Cerebellar nuclear complex (tissue), 1 donor: ENCODE measurements at places on chromosomes 3 and 15.

DNA sequence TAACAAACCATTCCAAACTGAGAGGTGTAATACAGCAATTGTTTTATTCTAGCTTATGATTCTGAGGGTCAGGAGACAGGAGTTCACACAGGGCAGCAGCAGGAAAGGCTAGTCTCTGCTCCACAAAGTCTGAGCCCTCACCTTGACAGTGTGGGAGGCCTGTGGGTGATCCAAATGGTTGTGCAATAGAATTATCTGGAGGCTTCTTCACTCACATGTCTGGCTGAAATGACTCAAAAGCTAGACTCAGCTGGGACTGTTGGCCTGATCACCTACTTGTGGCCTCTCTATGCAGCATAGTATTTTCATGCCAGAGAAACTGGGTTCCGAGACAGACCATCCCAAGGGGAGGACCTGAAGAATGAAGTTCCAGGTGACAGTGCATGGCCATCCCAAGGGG is 233.9 kb upstream of the UBE2E2 start:
- DNase-seq, result no peak

- DNase-seq, result no peak
These were observed 1105.9 kb downstream of the NAALADL2 start for GRCh38 chr3:175965036-175965435.

- no peak for DNase-seq
These were observed 154.3 kb downstream of the PLCL2 start for GRCh38 chr3:17038900-17039553.

DNA sequence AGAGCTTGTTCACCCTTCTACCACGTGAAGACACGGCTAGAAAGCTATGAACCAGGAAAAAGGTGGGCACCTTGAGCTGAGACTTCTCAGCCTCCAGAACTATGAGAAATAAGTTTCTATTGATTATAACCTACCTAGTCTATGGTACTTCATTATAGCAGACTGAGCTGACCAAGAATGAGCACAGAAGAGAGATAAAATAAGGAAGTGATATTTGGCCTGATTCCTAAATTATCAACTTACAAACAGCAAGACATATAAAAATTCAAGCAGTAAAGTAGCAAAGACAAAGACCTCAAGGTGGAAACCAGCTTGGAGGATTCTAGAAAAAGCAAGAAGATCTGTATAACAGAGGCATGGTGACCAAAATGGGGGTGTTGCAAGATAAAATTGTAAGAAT is 63.9 kb upstream of the OSTN start:
- no peak for DNase-seq

DNA sequence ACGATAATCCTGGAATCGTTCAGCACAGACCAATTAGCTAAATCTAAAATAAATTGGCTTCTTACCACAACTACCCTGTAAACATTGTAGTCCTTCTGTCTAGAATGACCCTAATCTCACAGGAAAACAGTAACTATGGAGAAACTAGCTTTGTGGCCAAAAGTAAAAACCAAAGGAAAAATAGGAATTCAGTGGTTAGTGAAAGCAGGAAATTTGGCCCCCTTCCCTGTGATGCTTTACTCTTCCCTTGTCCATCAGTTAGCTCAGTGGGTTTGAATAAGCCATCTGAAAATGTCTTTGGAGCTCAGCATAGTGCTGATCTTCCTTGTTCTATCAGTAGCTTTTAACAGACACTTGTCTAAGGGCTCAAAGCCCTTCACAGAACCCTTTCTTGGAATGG is 1.6 kb downstream of the NMD3 start:
- DNase-seq, result no peak

- no peak for DNase-seq
These were observed 18.5 kb upstream of the EID1 start for GRCh38 chr15:48859426-48859825.

- no peak for DNase-seq
These were observed 675.6 kb downstream of the GRM7 start for GRCh38 chr3:7536510-7536909.

DNA sequence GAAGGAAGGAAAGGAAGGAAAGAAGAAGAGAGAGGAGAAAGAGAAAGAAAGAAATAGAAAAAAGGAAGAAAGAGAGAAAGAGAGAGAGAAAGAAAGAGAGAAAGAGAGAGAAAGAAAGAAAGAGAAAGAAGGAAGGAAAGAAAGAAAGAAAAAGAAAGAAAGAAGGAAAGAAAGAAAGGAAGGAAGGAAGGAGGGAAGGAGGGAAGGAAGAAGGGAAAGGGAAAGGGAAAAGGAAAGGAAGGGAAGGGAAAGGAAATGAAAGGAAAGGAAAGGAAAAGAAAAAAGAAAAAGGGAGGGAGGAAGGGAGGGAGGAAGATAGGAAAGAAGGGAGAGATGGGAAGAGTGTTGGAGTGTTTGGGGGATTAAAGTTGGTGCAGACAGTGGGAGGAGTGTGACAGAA is 450.1 kb downstream of the GBE1 start:
- DNase-seq, result no peak

GRCh38 chr3:170023165-170023564 is 14.6 kb upstream of the GPR160 start:
- no peak for DNase-seq

GRCh38 chr3:28853830-28854229 is 427.0 kb upstream of the RBMS3 start:
- no peak for DNase-seq

DNA sequence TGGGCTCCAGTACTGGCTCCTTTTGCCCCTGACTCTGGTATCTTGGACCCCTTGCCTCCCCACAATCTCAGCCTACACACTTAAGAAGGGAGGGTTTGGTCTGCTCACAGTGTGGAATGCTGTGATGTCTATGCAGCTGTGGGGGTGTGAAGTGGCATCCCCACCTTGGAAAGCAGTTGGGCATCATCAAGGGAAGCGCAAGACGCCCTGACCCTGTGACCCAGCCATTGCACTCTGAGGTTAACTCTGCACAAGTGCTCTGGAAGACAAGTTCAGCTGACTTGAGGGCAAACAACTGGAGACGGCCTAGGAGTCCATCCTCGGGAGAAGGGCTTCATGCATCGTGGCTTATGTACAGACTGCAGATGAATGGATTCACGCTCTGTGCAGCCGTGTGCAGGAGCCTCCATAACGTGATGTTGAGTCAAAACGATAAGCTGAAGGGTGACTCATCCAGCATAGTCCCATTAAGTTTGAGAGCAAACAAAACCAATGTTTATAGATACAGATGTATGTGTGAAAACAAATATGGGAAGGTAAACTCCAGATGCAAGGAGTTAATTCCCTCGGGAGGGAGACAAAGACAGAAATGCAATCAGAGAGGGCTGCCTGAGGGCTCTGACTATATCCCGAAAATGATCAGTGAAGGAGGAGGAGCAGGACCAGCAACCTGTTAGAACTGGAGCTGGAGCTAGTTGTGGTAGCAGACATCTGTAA is 86.8 kb downstream of the LSM3 start:
- DNase-seq, result no peak

- no peak for DNase-seq
These were observed 1.2 kb upstream of the C15orf40 start for GRCh38 chr15:83012636-83013035.

DNA sequence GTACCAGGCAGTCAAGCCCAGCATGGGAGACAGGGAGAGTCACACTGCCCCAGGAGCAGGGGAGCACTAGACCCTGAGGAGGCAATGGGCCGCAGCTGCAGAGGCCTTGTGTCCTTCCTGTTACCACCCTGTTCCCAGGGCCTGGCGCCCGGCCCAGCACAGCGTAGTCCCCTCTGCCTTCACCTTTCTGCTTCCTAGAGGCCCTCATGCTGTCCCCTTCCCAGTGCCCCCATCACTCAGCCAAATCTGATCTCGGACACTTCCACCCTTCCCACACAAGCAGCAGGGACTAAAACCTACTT is 6.9 kb upstream of the TBC1D2B start:
- DNase-seq, result no peak

DNA sequence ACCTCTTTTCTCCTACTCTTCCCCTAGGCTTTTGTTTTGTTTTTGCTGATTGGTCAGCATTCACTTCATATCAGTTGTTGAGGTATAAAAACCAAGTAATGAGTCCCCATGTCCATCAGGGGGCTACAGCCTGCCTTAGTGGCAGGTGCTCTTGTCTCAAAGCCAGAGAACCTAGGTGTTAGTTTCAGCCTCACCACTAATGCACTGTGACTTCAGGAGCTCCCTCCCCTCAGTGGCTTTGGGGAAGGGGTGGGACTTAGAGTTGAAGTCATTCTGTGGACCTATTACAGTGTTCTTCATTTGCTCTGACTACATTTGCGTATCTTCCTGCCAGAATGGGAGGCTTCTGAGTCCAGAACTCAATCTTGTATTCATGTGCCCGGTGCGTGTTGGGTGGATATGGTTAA is 41.6 kb downstream of the NR2C2 start:
- DNase-seq, result no peak

- no peak for DNase-seq
These were observed 18.1 kb downstream of the GBE1 start for GRCh38 chr3:81743096-81744025.

- no peak for DNase-seq
These were observed 99.2 kb downstream of the CEMIP start for GRCh38 chr15:80878242-80878866.

DNA sequence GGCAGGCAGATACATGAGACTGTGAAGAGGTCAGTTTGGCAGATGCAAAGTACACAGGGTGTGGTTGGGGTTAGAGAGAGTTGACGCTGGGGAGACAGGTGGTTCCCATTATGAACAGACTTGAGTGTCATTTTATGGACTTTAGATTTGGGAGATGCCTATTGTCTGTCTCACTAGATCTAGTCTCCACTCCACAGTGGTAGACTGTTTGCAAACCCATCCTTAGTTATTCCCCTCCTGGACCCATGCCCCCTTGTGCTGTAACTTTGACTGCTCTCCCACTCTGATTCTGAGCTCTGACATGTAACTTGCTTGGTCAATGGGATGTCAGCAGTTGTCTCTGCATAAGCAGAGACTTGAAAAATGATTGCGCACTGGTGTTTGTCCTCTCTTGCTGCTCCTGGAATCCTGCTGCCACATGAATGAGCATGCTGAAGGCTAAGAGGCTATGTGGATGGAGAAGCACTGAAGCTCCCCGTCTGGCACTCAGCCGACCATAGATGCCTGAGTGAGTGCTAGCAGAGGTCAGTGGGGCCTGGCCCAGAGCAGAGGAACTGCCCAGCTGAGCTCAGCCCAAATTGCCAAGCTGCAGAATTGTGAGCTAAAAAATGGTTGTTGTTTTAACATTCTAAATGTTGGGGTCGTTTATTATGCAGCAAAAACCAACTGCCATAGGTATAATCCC is 88.2 kb downstream of the FAM43A start:
- no peak for DNase-seq

DNA sequence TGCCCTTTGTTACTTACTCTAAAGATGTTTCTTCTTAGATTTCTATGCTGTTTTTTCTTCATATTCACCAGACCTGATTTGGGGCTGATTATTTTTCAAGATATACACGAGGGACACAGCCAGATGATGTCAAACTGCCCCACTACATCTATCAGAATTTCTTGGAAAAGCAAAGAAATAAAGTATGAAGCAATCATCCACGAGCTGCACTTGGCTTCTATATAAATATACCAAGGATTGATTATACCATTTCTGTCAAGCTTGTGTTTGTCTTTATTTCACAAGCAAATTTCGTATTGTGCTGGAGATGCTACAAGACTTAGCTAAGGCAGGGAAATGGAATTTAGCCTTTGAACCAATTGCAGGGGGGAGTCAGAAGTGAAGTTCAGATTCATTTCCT is 715.1 kb upstream of the NR2F2 start:
- no peak for DNase-seq

DNA sequence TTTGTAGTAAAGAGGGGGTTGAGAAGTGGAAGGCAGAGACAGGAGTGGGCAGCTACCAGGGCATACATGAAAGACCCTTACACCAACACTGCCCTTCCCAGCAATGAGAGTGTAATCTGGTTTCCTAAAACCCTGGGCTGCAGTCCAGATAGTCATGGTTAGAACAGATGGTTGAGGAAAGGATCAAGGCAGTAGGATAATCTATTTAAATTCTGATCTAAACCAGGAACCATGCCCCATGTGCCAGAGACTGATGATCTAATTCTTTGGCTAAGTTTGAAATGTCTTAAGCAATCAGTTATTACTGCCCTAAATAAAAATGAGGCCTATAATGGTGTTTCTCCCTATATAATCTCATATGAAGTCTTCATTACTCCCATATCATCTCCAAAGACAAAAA is 59.6 kb downstream of the PRTG start:
- no peak for DNase-seq

DNA sequence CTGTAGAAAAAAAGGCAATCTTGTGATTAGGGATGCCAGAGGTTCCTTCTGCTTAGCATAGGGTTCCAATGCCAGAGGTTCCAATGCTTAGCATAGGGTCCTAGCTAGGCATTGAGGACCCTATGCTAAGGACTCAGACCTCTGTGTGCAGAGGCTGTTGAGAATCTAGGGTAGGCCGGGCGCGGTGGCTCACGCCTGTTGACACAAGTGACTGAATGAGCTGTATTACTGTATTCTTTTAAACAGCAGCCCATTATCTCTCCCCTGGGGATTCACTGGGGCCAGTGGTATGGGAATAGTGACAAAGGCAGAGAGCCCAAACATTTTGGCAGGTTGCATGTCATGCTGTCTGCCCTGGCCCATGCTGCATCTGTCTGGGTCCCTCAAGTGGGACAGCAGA is 16.2 kb downstream of the PAK6 start:
- no peak for DNase-seq

DNA sequence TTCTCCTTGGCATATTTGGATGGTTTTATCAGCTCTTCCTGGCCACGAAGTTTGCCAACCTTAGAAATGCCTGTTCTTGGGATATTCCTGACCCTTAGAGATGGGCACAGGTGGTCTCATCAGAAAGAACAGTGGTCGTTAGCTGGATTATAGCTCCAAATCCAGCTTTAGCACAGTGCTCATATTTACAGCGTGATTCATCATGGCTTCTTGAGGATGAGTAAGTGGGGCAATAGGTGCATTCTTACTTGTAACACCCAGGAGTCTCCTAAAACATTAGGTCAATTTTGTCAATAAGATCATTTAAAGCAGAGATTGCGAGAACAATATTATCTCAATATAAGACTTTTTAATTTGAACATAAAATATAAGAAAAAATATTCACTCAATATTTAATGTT is 191.9 kb downstream of the GABRB3 start:
- DNase-seq, result no peak

- DNase-seq, result no peak
These were observed 50.8 kb upstream of the PPIB start for GRCh38 chr15:64213646-64214045.

- DNase-seq, result no peak
These were observed 12.9 kb downstream of the BDH1 start for GRCh38 chr3:197542741-197543454.

DNA sequence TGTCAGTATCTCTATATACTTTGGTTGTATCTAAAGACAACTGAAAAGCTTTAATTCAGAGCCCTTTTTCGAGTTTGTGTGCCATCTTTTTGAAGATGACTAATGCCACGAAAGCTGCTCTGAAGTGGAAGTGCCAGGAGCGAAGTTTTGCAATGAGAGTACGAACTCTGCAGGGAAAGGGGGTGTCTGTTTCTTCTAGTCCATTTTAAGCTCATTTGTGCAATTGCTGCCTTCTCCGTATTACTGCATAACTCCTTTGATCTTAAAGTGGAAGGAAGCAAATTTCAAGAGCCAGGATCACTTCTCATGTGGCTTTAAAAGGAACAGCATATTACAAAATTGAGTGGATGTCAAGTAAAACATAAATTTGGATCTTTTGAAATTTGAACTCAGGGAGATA is 245.3 kb downstream of the FEZF2 start:
- DNase-seq, result no peak
